Esophagus mucosa (tissue), 1 donor: ENCODE measurements at places on chromosomes 5 and 9. TPM values are rescaled to one million over a fixed set of nuclear protein-coding genes. Genes with fewer than 3 reads are reported as not detected.

DNA sequence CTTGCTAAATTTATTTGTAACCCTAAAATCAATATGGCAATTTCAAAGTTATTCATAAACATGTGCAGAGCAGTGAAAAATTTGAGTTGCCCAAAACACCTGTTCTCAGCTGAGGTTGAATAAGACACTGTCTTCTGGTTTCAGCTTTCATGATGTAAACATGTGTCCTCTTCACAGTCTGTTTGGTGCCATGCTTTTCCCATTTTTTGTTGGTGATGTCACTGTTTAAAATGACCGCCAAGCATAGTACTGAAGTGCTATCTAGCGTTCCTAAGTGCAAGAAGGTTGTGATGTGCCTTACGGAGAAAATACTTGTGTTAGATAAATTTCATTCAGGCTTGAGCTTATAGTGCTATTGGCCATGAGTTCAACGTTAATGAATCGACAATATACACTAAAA is 580.8 kb downstream of the ACTL7B start:
- no peak for ATAC-seq

GRCh38 chr9:116432051-116432450 is 255.1 kb upstream of the TRIM32 start:
- no peak for ATAC-seq

Gene TENT4A
- 13.0 TPM for total RNA-seq

DNA sequence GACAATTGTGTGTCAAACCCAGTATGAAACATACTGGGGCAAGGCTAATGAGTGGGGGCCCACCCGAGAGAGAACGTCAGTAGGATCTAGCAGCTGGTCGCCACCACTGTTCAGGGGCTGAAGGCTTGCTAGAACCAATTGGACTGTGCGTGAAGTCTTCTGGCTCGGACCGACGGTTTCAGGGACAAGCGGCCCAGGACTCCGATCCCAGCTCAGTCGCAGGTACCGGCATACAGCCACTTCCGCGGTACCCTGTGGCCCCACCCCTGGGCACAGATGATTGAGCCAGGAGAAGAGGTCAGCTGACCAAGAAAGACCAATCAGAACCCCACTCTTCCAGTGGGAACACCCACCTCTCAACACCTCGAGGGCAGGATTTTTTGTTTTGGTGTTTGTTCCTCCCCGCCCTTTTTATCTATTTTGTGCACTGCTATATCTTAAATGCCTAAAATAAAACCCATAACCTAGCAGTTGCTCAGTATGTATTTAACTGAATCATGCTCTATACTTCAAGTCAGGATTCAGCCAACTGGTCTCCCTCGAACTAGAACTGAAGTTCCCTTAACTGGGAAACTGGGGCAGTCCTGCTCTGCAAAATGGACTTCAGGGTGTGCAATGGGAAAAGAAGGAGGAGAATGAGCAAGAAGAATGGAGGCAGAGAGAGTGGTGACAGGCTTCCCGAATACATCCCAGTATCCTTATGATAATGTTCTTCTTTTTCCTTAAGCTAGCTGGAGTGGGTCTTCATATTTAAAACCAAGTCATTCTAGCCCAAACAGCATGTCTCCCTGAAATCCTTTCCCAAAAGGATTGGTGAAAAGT is 21.1 kb upstream of the CPEB4 start:
- ATAC-seq, result no peak

DNA sequence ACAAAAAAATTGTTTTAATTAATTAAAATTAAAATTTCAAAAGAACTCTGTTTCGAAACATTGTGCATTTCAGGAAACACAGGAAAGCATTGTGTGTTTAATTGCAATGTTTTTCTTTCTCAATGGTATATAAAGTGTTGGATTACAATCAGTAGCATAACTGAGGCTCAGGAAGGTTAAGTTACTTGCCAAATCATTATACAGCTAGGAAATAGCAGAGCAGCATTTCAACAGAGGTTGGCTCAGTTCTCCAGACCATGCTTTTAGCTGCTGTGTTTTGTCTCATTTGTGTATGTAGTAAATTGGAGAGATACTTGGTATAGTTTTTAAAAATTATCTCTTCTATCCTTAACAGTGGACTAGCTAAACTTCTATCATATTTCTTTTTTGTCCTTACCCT is 30.0 kb upstream of the CAMLG start:
- no peak for ATAC-seq

DNA sequence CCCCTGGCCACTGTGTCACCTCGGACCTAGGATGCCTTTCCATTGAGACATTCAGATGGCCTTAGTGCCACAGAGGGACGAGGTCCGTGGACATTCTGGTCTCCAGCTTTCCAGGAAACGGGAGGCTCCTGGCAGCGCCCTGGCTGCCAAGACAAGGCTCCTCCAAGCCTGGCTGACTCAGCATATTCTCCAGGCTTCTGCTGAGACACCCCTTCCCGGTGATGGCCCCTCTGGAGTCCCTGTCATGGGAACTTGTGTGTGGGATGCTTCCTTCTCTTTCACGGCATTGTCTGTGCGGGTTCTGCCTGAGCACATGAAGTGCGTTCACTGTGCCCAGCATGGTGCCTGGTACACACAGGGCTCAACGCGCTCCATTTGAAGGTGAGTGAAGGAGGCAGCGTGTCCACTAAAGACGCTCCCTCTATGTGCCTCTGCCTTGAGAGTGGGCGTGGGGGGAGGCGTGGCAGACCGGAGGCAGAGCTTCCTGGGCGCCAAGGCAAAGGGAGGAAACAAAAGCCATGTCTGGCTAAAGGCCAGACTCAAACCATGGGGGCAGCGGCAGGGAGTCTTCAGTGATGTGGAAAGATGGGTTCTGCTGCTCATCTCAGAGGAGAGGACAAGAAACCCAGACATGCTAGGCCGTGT is 46.4 kb upstream of the PRRC2B start:
- no peak for ATAC-seq

DNA sequence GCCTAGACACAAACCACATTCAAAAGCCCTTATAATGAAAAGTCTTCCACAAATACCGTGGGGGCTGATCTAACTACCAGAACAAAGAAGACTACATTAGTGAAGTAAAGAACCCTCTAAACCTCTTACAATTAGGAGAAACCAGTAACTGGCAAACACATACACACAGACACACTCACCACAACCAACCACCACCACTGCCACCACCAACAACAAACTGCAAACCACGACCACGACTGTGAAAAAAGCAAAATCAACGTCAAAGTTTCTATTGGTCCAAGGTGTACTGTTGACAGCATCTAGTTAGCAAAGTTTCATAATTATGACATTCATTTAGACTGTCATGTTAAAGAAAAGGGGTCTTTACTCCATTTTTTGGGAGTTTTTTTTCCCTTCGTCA is 2.7 kb downstream of the CDO1 start:
- no peak for ATAC-seq

GRCh38 chr5:61613679-61614078 is 281.6 kb downstream of the ZSWIM6 start:
- no peak for ATAC-seq

Gene GGTA1
- 7.1 TPM for total RNA-seq

Gene ARL15
- 10.1 TPM for total RNA-seq

DNA sequence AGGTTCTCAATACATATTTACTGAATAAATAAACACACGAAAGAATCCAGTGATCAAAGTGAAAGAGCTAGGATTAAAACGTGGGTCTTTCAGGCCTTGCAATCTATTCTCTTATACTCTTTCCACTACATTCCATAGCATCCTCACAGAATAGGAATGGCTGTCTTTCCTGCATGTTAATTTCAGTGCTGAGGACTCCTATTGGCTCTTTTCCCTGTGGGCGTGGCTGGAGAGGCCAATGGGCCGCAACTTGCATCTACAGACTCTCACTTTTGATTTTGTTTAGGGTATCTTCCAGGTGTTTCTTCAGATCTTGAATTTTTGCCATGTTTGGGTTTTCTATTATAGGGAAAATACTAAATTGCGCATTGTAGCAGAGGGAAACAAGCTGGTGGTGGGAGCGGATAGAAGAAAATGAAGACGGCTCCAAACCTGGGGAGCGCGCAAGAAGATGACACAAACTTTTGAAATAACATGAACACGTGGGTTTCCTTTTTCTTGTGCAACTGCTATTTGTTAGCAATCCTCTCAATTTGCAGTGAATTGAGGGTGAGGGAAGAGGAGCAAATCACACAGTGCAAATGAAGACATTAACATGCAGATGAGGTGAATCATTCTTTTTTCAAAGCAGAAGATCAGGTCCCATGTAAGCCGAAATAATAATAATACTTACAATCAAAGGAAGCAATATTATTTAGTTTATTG is 93.9 kb downstream of the GCNT1 start:
- ATAC-seq, result no peak

GRCh38 chr5:24142341-24142740 is 502.4 kb downstream of the CDH10 start:
- no peak for ATAC-seq

DNA sequence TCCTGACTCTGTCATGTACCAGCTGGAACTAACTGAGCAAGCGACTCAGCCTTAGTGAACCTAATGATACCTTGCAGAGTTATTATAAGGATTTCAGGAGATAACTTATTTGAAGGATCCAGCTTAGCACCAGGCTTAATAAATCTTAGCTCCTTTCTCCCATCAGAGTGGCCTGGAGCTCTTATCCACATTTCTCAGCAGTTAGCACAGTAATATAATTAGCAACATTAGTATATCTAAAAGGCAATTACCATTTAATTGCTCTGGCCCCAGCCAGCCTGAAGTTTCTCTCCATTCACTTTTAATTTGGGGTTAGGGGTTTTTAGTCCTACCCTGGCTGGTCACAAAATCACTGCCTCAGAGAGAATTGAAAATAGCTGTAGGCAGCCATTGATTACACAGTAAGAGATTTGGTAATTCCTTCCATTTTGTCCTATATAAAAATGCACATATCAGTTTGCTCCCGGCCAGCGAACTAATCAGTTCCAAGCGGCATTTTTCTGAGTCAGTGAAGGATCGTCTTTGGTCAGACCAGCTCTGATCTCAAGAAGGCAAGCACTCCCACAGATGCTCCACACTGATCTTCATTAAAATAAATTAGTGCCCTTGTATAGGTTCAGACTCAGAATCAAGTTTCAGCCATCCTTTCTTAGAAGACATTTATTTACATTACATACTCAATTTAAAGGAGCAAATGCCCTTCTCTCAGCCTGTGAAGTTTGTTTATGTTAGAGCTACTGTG is 56.6 kb downstream of the SNCAIP start:
- ATAC-seq, result no peak
